ENCODE measurements at places on chromosomes 12 and 14. TPM values are rescaled to one million over a fixed set of nuclear protein-coding genes. Genes with fewer than 3 reads are reported as not detected.

DNA sequence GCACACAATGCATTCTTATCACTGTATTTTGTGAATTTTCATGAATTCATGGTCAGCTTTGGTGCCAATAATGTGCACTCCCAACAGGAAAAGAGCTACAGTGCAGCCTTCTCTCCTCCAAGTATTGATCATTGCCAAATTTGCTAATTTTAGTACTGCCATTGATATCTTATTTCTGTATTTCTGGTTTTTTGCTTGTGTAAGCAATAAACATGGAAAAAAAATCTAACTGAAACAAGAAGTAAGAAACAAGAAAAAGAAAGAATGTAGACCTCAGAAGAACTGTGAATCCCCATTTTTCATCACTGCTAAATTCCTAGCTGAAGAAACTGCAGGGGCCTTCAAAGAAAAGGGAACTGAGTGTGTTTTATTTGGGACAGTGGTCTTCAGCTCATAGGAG, 161.2 kb downstream of the METTL25 start:
- no peaks in the 10 kb centered on the region for H3K36me3 ChIP-seq
- no peaks in the 10 kb centered on the region for H3K27me3 ChIP-seq
- H3K4me3 ChIP-seq = no peak overlapping the region
- no peak for DNase-seq
- no peaks in the 10 kb centered on the region for H3K4me1 ChIP-seq

- DNase-seq = no peak
- H3K4me1 ChIP-seq = no peaks in the 10 kb centered on the region
- no peaks in the 10 kb centered on the region for H3K36me3 ChIP-seq
- no peak overlapping the region for H3K27ac ChIP-seq
- H3K27me3 ChIP-seq = peaks cover 4% of the 10 kb centered on the region
Measured at GRCh38 chr12:116693286-116694227, 44.3 kb downstream of the SPRING1 start.

DNA sequence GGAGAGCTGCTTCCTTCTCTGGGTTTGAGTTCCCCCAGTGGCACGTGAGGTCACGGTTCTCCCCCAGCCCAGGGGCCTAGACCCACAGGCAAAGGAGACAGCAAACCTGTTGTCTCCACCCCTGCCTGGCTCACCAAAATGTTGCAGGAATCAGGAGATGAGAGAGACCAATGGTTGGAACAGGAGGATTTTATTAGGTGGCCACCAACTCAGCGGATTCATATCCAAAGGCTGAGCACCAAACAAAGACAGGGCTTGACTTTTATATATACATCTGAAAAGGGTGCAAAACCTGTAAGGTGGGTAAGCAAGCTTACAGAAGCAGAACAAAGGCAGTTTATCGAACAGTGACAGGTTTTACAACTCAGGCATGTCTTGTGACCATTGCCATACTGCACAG, 9.2 kb upstream of the ADAM21 start:
- H3K4me3 ChIP-seq = no peak overlapping the region
- no peaks in the 10 kb centered on the region for H3K27me3 ChIP-seq
- no peaks in the 10 kb centered on the region for H3K4me1 ChIP-seq
- no peak for DNase-seq

- H3K36me3 ChIP-seq = no peaks in the 10 kb centered on the region
- H3K27ac ChIP-seq = no peak overlapping the region
- no peaks in the 10 kb centered on the region for H3K4me1 ChIP-seq
- DNase-seq = no peak
- H3K27me3 ChIP-seq = no peaks in the 10 kb centered on the region
Measured at GRCh38 chr14:52112336-52113018, 43.6 kb upstream of the NID2 start.

DNA sequence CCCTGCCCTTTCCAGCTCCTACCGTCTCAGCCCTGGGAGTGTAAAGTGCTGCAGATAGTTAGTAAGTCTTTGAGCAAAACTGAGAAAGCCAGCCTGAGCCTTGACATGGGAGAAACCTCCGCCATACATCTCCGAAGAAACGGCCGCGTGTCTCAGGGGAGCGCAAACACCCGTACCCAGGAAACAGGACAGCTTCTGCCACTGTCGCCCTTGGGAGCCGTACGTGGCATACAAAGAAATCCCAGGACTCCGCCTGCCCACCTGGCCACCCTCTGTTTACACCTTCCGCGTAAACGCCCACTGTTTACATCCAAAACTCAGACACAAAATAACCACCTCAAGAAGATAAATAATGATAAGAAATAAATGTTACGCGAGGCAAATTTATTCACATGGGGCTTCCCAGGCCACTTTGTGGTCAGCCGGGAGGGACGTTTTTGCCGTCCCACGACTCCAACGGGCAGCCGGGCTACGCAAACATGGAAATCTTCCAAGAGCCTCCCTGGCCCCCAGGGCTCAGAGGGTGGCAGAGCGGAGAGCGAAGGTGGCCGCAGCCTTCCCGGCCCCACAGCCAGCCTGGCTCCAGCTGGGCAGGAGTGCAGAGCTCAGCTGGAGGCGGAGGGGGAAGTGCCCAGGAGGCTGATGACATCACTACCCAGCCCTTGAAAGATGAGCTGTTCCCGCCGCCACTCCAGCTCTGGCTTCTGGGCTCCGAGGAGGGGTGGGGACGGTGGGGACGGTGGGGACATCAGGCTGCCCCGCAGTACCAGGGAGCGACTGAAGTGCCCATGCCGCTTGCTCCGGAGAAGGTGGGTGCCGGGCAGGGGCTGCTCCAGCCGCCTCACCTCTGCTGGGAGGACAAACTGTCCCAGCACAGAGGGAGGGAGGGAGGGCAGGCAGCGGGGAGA, at the start of gene BDKRB2:
Gene BDKRB2, plus strand, starts transcription at position 689 of the 908 bp plus-strand sequence. CDS start 32,269 bp downstream, outside the sequence.
- no peak within 1 kb of the TSS for H3K4me3 ChIP-seq
- H3K36me3 ChIP-seq = no peaks in the 10 kb centered on the region
- peaks cover 12% of the 10 kb centered on the region for H3K27me3 ChIP-seq
- H3K27ac ChIP-seq = no peak within 1 kb of the TSS
- H3K4me1 ChIP-seq = no peaks in the 10 kb centered on the region

DNA sequence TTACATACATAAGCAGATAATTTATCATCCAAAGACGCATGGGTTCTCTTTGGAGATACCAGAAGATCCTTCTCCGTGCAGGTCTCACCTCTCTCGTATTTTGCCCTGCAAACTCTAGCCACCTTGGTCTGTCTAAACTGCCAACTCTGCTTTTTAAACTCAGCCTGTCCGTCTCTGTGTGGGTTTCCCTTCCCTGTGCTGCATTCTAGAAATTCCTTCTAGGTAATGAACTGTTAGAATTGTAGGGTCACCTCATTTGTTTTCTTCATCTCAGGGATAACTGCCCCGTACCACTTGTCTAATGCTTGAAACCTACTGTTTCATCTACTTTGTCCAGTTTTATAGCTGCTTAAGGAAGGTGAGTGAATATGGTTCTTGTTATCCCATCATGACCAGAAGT, 45.4 kb upstream of the CCDC196 start:
- no peaks in the 10 kb centered on the region for H3K4me1 ChIP-seq
- no peak overlapping the region for H3K27ac ChIP-seq
- no peaks in the 10 kb centered on the region for H3K36me3 ChIP-seq

- no peak overlapping the region for H3K4me3 ChIP-seq
- no peak for DNase-seq
- H3K27ac ChIP-seq = no peak overlapping the region
Measured at GRCh38 chr12:97476255-97476654, 13.7 kb downstream of the RMST start.

Gene NINJ2
- 4.2 TPM for total RNA-seq

DNA sequence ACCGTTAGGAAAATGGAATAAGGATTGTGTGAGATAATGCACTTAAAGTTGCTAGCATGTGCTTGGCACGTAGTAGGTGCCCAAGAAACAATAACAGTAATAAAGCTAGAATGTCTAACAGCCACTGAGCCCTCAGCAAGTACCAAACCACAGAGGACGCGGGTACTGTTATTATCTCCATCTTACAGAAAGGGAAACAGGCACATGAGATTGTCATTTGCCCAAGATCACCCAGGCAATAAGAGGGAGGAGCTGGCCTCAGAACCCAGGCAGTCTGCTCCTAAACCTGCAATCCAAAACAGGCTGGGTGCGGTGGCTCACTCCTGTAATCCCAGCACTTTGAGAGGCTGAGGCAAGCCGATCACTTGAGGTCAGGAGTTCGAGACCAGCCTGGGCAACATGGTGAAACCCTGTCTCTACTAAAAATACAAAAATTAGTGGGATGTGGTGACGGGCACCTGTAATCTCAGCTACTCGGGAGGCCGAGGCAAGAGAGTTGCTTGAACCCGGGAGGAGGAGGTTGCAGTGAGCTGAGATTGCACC, 5.1 kb upstream of the SDS start:
- H3K4me3 ChIP-seq = no peak overlapping the region
- no peak for DNase-seq
- H3K27me3 ChIP-seq = no peaks in the 10 kb centered on the region
- H3K27ac ChIP-seq = no peak overlapping the region
- H3K36me3 ChIP-seq = no peaks in the 10 kb centered on the region
- H3K4me1 ChIP-seq = no peaks in the 10 kb centered on the region

DNA sequence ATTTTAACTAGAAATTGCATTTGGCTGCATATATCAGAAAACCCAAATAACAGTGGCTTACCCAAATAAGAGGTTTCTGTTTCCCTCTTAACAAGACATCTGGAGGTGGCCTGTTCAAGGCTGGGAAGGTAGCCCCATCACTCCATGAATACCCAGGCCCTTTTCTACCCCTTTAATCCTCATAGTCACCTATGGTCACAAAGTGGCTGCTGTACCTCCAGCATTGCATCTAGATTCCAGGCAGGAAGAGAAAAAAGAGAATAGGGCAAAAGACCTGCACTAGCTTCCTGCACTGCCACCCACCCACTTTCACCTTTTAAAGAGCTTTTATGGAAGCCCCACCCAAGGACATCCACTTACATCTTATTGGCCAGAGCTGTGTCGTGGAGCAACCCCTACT, 124.0 kb upstream of the NCOR2 start:
- no peaks in the 10 kb centered on the region for H3K36me3 ChIP-seq
- H3K4me1 ChIP-seq = peaks cover 30% of the 10 kb centered on the region
- H3K27me3 ChIP-seq = no peaks in the 10 kb centered on the region
- no peak overlapping the region for H3K4me3 ChIP-seq
- DNase-seq = no peak

GRCh38 chr12:65533177-65533883, 254.8 kb downstream of the MSRB3 start:
- no peak for DNase-seq
- H3K27ac ChIP-seq = no peak overlapping the region
- H3K36me3 ChIP-seq = no peaks in the 10 kb centered on the region
- H3K4me3 ChIP-seq = no peak overlapping the region
- no peaks in the 10 kb centered on the region for H3K4me1 ChIP-seq

- DNase-seq = no peak
- H3K27ac ChIP-seq = no peak overlapping the region
- no peak overlapping the region for H3K4me3 ChIP-seq
- no peaks in the 10 kb centered on the region for H3K27me3 ChIP-seq
- H3K36me3 ChIP-seq = no peaks in the 10 kb centered on the region
- H3K4me1 ChIP-seq = no peaks in the 10 kb centered on the region
Measured at GRCh38 chr12:2490831-2491230, 303.9 kb upstream of the FKBP4 start.

- H3K36me3 ChIP-seq = no peaks in the 10 kb centered on the region
- H3K4me1 ChIP-seq = no peaks in the 10 kb centered on the region
- no peak for DNase-seq
- H3K4me3 ChIP-seq = no peak overlapping the region
- H3K27me3 ChIP-seq = no peaks in the 10 kb centered on the region
- no peak overlapping the region for H3K27ac ChIP-seq
Measured at GRCh38 chr12:115570069-115570777, 707.3 kb downstream of the MED13L start.

DNA sequence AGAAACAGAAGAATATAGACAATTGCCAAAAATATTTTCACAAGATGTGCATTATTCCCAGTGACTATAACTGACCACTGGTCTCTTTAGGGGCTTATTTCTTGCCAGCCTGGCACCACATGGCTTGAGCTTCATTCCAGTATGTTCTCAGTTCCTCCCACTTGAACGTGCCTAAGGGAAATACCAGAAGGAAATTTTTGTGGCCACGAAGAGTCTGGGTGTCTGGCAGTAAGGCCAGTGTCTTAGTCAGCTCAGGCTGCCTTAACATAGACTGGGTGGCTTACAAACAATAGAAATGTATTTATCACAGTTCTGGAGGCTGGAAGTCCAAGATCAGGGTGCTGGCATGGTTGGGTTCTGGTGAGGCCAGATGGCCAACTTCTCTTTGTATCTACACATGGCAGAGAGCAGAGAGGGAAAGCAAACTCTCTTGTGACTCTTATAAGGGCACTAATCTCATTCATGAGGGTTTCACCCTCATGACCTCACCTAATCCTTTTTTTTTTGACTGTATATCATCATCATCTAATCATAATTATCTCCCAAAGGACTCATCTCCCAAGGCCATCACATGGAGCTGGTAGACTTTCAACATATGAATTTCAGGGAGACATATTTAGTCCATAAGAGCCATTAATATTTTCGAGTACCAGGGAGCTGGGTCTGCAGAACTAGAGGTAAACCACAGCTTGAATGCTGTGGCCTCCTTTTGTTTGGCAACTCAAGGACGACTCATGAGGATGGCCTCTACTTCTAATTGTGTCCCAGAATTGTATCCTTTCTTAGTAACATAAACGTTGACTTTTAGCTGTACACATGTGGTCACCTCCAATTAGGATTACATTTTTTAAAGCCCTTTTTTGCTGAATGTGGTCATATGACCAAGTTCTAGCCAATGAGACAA, 5.1 kb upstream of the SMOC1 start:
- H3K27ac ChIP-seq = no peak overlapping the region
- H3K36me3 ChIP-seq = no peaks in the 10 kb centered on the region
- peaks cover 3% of the 10 kb centered on the region for H3K27me3 ChIP-seq
- H3K4me1 ChIP-seq = no peaks in the 10 kb centered on the region
- no peak for DNase-seq

Gene KRT2
- not detected for total RNA-seq

Gene MYO1A
- 0.51 TPM for total RNA-seq

DNA sequence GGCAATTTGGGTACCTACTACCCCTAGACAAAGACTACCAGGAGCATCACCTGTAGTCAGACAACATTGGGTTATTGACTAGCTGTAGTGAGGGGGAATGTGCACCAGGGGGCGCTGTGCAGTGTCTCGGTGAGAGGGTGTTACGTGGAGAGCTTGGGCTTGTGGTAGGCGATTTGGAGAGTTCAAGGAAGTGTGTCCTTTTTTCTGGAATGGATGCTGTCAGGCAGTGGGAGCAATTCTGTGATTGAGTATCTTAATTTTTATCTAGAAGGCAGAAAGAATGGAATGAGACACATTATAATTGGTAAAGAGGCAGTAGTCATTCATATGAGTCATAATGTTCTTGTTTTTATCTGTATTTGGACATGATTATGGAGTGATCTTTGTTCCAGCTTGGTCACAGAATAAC, 187.7 kb downstream of the GALC start:
- no peaks in the 10 kb centered on the region for H3K4me1 ChIP-seq
- no peak overlapping the region for H3K27ac ChIP-seq
- no peaks in the 10 kb centered on the region for H3K27me3 ChIP-seq
- peak; percentile 27 for DNase-seq
- no peak overlapping the region for H3K4me3 ChIP-seq
- H3K36me3 ChIP-seq = no peaks in the 10 kb centered on the region

Gene FAM222A
- 3.0 TPM for total RNA-seq

DNA sequence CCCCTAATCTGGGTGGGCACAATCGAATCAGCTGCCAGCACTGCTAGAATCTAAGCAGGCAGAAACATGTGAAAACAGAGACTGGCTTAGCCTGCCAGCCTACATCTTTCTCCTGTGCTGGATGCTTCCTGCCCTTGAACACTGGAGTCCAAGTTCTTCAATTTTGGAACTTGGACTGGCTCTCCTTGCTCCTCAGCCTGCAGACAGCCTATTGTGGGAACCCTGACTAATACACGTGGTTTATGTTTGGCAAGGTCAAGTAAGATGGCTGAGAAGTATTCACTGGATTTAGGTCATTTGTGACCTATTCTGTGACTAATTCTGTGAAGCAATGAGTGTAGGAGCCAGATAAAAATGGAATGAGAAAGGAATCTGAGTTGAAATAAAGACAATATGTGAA, 11.0 kb downstream of the GPR135 start:
- H3K4me1 ChIP-seq = no peaks in the 10 kb centered on the region
- H3K27me3 ChIP-seq = no peaks in the 10 kb centered on the region
- no peak overlapping the region for H3K4me3 ChIP-seq

Data from CD8-positive, alpha-beta memory T cell (primary cell).